ENCODE measurements at places on chromosomes 4 and X.

DNA sequence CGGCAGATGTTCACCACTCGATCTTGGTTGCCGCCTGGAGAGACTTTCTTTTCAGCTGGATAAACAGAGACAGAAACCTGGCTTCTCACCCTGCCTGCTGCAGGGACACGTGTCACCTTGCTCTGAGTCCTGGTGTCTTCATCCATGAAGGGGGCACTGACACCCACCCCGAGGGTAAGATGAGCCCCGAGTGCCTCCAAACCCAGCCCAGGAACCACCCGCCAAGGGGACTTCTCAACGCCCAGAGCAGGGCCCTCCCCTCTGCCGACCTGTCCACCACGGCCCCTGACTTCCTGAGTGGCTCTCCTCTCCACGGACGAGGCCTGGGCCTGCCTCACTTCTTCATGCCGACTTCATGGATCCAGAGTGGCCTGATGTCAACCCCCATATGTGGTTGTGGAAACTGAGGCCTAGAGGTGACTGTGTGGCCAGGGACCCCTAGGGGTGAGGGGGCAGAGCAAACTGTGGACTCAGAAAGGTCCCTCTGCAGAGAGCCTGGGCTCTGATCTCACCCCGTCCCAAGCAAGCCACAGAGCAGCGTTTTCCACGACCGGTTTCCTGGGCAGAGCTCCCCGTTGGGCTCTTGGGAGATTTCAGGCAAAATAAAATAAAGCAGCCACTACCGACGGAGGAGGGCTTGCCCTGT, 5.1 kb downstream of the ADRA2C start:
- DNase-seq = no peak

DNA sequence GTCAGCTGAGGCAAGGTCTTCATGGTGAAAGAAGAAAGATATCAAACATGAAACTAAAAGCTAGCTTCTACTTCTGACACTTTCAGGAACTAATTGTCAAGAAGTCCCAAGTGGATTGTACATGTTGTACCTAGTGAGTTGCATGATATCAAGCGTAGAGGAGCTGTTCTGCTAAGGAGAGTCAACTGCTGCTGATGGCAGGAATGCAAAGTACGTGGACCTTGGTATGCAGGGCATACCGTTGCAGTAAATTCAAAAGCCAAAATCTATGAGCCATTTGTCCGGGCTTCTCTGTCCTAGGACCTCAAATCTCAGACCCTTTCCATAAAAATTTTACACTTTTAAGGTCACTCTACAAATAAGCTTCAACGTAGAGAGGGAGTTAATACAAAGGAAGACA, 446.2 kb downstream of the KCTD8 start:
- DNase-seq = no peak

- no peak for DNase-seq
These were observed 33.5 kb downstream of the OR13H1 start for GRCh38 chrX:131577413-131577812.

DNA sequence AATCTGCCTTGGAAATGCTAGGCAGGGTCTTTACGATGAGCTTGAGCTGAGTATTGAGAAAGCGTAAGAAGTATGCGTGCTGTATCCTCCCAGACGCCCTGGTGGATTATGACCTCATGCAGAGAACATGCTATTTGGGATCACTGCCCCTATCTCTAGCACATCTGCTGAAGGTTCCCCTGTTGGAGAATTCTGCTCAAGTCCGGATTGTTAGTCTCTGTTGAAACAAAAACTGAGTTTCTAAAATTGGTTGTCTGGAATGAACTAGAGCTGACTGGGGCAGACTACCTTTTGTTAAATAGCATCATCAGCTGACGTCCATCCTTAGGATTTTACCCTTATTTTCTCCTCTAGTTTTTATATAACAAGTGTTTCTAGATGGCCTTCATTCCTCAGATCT, 7.5 kb downstream of the FHDC1 start:
- DNase-seq = no peak

- DNase-seq = no peak
These were observed 26.4 kb upstream of the ELOVL6 start for GRCh38 chr4:110224812-110225211.

- no peak for DNase-seq
These were observed 4.8 kb upstream of the IQSEC2 start for GRCh38 chrX:53286171-53286570.

DNA sequence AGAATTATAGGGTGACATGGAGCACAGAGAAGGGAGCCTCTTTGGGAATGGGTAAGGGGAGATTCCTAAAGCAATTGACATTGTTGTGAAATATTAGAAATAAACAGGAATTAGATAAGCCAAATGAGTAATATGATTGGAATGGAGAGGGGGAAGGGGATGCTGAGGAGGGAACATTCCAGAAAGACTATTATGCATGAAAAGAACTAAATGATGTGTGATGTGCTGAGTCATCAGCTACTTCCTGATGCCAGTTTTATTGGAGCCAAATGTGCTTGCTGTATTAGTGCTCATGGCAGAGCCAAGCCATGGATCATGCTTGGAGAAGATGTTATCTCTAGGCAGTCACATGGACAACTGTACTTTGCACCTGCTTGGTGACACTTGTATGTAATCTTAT, 189.0 kb upstream of the HCCS start:
- DNase-seq = no peak

GRCh38 chr4:185794637-185795036, 17.4 kb downstream of the SORBS2 start:
- no peak for DNase-seq

DNA sequence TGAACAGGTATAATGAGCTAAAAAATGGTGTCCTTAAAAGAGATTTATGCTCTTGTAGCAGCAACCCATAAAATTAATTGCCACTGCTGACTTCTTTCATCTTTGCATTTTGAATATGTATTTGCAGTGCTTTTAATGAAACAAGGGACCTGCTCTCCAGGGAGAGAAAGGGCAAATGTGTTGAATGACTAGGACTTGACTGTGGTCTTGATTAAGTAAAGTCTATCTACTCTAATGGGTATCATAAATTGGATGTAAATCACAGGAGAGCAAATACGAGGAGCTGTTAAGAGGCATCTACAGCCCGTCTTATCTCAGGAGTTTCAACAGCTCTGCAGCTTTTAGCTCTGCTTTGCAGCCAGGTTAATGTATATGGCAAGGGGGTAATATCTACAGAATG, 216.4 kb downstream of the PALLD start:
- DNase-seq = no peak

- peak; percentile 39 for DNase-seq
These were observed 142.5 kb downstream of the COL4A5 start for GRCh38 chrX:108582151-108582550.

DNA sequence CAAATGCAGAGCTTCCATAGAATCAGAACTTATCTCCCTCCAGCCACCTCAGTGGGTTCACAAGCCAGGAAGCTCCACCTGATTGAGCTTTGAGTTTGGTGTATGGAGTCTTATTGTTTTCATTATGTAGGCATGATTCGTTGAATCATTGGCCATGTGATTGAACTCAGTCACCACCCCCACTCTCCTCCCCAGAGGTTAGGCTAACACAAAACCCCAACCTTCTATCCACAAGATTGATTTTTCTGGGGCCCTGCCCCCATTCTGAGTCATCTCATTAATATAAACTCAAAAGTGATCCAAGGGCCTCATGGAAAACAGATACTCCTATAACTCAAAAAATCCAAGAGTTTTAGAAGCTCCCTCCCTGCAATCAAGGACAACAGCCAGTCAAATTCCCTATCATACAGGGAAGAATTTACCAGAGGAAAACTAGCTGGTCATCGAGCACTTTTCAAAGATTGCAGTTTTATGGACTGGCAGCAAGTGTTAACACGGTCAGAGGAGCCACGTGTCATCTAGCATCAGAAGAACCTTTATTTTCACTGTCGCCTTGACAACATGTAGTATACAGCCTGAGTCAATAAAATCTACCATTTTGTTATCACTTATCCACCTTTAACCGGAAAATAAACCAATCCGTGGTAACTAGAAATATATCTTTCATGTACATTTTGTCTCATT, 35.9 kb upstream of the GUCY1B1 start:
- no peak for DNase-seq

DNA sequence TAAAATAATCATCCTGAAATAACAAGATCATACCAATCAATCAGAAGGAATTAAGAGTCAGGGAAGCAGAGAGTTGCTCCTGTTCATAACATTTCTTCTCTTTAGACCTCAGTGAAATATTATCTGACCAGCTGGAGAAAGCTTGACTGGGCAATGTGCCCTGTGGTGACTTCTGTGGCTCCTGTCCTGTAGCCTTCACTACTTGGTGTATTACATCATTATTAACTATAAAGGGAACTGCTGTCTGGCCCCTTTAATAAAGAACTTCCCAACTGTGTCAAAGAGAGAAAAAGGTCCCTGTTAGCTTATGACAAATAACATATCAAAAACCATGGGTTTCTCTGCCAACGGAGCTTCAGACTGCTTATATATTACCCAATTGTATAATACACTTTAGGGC, 18.0 kb downstream of the OPHN1 start:
- no peak for DNase-seq

DNA sequence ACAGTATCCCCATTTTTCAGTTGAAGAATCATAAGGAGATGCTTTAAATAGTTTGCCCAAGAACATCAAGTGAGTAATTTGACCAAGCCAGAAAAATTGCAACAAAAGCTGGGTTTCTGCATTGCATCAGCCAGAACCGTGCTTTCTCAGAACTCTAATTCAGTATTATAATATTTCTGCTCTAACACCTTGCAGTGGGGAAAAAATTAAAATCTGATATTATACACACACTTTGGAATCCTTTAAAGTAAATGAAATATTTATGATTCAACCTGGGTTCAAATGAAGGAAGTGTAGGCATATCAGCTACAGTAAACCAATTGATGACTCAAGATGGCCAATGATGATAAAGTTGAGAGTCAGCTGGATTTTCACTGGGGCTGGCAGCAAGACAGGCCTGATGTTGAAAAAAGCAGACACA, 387.6 kb upstream of the ZFP42 start:
- no peak for DNase-seq

- no peak for DNase-seq
These were observed 77.0 kb downstream of the COQ2 start for GRCh38 chr4:83207497-83208101.

GRCh38 chr4:74440356-74440755, 4.6 kb upstream of the AREG start:
- DNase-seq = no peak

- no peak for DNase-seq
These were observed 105.8 kb upstream of the MAGEB18 start for GRCh38 chrX:26032111-26032912.

DNA sequence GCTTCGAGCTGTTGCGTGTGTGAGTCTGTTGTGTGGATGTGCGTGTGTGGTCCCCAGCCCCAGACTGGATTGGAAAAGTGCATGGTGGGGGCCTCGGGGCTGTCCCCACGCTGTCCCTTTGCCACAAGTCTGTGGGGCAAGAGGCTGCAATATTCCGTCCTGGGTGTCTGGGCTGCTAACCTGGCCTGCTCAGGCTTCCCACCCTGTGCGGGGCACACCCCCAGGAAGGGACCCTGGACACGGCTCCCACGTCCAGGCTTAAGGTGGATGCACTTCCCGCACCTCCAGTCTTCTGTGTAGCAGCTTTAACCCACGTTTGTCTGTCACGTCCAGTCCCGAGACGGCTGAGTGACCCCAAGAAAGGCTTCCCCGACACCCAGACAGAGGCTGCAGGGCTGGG, 8.4 kb downstream of the SLC6A8 start:
- DNase-seq = no peak

- DNase-seq = no peak
These were observed 23.6 kb downstream of the KIF4A start for GRCh38 chrX:70313503-70313902.

GRCh38 chr4:155353923-155354540, 22.7 kb downstream of the MAP9 start:
- peak; percentile 5 for DNase-seq

DNA sequence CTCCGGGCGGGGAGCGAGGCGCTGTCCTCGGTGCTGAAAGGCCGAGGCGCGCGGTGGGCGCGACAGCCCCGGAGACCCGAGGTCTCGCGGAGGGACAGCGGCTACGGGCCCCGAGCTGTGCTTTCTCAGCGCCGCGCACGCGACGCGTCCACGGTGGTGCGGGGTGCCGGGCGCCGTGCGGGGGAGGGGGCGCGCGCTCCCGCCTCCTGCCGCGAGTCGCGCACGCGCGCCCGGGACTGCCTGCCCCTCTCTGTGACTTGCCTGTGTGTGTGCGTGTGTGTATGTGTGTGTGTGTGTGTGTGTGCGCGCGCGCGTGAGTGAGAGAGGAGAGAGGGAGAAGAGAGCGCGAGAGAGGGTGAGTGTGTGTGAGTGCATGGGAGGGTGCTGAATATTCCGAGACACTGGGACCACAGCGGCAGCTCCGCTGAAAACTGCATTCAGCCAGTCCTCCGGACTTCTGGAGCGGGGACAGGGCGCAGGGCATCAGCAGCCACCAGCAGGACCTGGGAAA, at the start of gene GRIA2:
Gene GRIA2 (plus strand): TSS at position 358 of the 511 bp plus-strand sequence. CDS start 315 bp downstream, outside the sequence.
- DNase-seq = peak; percentile 81

- no peak for DNase-seq
These were observed 233.0 kb downstream of the DKK2 start for GRCh38 chr4:106803083-106803482.

DNA sequence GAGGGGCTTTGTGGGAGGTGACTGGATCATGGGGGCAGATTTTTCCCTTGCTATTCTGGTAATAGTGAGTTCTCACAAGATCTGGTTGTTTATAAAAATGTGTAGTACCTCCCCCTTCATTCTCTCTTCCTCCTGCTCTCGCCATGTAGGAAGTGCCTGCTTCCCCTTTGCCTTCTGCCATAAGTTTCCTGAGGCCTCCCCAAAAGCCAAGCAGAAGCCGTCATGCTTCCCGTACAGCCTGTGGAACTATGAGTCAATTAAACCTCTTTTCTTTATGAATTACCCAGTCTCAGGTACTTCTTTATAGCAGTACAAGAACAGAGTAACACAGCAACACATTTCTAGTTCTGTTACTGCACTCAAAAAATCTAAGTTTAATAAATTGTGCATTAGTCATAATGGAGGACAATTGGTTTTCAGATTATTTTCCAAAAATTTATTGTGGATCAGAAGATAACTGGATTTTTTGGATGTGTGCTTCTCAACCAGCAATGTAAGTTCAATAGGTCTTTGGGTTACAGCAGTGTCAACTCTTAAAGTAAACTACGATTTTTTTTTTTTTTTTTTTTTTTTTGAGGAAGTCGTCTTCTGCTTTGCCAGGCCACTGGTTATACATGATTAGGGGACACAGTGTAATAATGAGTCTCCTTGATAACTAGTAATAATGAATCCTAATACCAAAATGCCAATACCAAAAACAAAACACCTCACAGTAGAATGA, 69.9 kb downstream of the CHIC2 start:
- no peak for DNase-seq

GRCh38 chr4:80419946-80420345, 84.4 kb downstream of the CFAP299 start:
- no peak for DNase-seq
